ENCODE measurements at places on chromosomes 2 and 18. TPM values are rescaled to one million over a fixed set of nuclear protein-coding genes. Genes with fewer than 3 reads are reported as not detected.

DNA sequence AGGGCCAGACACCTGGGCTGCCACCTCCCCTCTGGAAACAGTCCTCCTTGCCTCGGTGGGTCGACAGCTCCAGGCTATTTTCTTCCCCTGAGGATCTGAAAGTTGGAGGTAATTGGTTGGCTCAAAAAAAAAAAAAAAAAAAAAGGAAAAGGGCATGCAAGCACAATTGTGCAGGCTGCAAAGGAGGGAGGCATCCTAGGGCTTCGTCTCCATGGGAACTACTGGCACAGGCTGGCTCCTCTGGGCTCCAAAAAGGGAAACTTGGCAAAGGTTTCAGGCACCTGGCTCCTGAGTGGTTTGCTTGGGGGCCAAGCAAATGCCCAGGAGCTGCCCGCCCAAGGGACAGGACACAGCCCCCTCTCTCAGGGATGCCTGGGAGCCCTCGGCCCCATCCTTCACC is 1.1 kb upstream of the KCNIP3 start:
- no peaks in the 10 kb centered on the region for H3K4me1 ChIP-seq
- no peaks in the 10 kb centered on the region for H3K36me3 ChIP-seq
- DNase-seq = no peak
- H3K27ac ChIP-seq = no peak overlapping the region

- H3K27me3 ChIP-seq = no peaks in the 10 kb centered on the region
- no peak overlapping the region for H3K4me3 ChIP-seq
- peaks cover 33% of the 10 kb centered on the region for H3K4me1 ChIP-seq
- H3K36me3 ChIP-seq = peaks cover 14% of the 10 kb centered on the region
- DNase-seq = no peak
- no peak overlapping the region for H3K27ac ChIP-seq
Measured at GRCh38 chr2:171407030-171407675, 26.6 kb downstream of the METTL8 start.

DNA sequence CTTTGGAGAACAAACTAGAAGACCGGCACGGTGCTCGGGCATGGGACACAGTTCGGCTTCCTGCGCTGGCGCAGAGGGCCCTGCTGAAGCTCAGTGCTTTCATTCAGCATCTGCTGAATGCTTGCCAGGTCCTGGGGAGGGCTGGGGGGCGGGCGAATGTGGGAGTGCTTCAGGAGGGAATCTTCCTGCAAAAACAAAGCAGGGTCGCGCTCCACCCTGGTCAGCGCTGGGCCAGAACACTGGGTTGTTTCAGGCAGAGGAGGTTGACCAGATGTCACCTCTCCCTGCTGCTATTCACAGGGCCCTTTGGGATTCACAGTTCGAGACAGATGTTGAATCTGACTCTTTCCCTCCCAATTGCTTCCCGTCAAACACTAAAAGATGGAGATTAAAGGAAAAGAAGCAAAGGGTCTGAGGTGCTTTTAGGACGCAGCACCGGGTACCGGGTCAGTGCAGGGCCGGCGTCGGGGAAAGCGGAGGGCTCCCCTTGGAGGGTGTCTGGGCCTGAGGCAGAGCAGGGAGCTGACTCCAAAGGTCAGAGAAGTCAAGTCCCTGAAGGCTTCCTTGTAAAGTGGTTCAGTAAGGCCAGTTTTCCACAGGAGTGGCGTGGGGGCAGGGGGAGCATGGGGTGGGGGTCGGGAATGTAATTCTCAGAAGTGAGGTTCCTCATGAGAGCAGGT is 82.1 kb upstream of the PXDN start:
- H3K4me1 ChIP-seq = no peaks in the 10 kb centered on the region
- no peak overlapping the region for H3K27ac ChIP-seq
- H3K36me3 ChIP-seq = no peaks in the 10 kb centered on the region
- H3K27me3 ChIP-seq = no peaks in the 10 kb centered on the region
- H3K4me3 ChIP-seq = no peak overlapping the region
- DNase-seq = no peak

DNA sequence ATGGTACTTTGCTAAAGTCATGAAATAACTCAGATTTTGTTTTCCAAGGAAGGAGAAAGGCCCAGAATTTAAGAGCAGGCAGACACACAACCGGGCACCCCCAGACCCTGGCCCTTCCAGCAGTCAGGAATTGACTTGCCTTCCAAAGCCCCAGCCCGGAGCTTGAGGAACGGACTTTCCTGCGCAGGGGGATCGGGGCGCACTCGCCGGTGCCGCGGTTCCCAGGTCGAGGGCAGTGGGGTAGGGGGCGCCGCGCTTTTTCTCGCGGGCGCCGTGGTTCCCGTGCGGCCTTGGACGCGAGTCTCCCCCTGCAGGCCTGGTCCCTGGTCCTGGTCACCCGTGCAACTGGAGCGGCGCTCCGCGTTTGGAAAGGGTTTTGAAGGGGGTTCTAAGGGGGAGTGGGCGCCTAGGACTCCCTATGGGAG is 1.2 kb downstream of the ZNF236 start:
- peak overlapping the region; percentile 79 for H3K27ac ChIP-seq
- H3K4me1 ChIP-seq = peaks cover 49% of the 10 kb centered on the region
- peak overlapping the region; percentile 83 for H3K4me3 ChIP-seq
- no peak for DNase-seq
- H3K27me3 ChIP-seq = no peaks in the 10 kb centered on the region
- peaks cover 9% of the 10 kb centered on the region for H3K36me3 ChIP-seq

GRCh38 chr2:113148606-113149552 is 21.5 kb downstream of the IL1RN start:
- no peaks in the 10 kb centered on the region for H3K27me3 ChIP-seq
- H3K36me3 ChIP-seq = no peaks in the 10 kb centered on the region
- H3K4me3 ChIP-seq = no peak overlapping the region
- no peak overlapping the region for H3K27ac ChIP-seq

- H3K36me3 ChIP-seq = no peaks in the 10 kb centered on the region
- DNase-seq = no peak
- no peak overlapping the region for H3K4me3 ChIP-seq
- H3K27me3 ChIP-seq = peaks cover 2% of the 10 kb centered on the region
- H3K4me1 ChIP-seq = peaks cover 5% of the 10 kb centered on the region
Measured at GRCh38 chr18:10015941-10016819, 102.4 kb downstream of the VAPA start.

DNA sequence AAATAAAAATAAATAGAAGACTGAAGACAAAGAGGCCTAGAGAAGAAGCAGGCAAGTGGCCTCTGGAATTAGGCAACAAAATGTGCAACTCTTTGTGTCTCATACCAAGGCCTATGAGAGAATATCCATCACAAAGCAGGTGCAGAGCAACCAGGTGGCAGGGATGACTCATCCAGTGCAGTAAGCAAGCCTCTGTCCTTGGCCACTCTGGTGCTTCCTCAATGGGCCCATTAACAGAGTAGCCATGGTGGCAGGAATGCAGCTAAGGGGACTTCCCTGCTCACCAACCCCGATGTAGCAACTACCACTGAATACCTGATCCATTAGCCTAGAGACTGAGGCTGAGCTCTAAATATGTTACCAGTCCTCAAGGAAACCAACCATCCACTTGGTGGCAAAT is 11.0 kb upstream of the EPG5 start:
- H3K27me3 ChIP-seq = no peaks in the 10 kb centered on the region
- H3K36me3 ChIP-seq = no peaks in the 10 kb centered on the region
- H3K4me3 ChIP-seq = no peak overlapping the region
- H3K27ac ChIP-seq = no peak overlapping the region

- no peak for DNase-seq
- H3K27ac ChIP-seq = no peak overlapping the region
- no peak overlapping the region for H3K4me3 ChIP-seq
- no peaks in the 10 kb centered on the region for H3K27me3 ChIP-seq
- H3K36me3 ChIP-seq = peaks cover 36% of the 10 kb centered on the region
- peaks cover 15% of the 10 kb centered on the region for H3K4me1 ChIP-seq
Measured at GRCh38 chr18:24095976-24096375, 42.9 kb upstream of the CABYR start.

- H3K36me3 ChIP-seq = no peaks in the 10 kb centered on the region
- peaks cover 8% of the 10 kb centered on the region for H3K4me1 ChIP-seq
- no peak overlapping the region for H3K4me3 ChIP-seq
- H3K27me3 ChIP-seq = no peaks in the 10 kb centered on the region
- no peak overlapping the region for H3K27ac ChIP-seq
- no peak for DNase-seq
Measured at GRCh38 chr2:208103616-208104015, 20.7 kb downstream of the CRYGD start.

DNA sequence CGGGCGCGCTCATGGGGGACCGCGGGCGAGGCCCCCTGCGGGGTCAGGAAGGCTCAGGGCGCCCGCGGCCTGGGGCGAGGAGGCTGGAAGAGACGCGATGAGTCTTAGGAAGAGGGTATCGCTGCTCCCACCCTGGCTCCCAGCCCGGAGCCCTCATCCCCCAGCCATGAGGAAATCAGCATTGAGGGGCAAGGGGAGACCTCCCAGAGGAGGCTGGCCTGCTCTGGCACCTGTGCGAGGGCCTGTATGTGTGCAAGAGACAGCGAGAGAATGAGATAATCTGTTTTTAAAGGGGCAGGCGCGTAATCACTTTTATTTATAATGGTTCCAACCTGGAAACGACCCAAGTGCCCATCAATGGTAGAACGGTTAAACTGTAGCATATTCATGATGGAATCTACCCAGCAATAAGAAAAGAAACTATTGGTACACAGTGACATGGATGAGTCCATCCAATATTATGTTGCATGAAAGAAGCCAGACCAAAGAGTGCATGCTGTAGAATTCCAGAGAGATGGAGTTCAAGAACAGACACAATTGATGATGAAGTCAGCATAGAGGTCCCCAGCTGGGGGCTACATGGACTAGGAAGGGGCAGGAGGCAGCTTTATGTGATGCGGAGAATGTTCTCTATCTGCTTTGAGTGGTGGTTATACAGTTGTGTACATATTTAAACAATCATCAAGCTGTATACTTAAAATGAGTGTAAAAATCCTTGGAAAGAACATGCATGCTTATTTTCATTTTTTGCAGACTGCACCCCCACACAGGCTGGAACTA is 14.4 kb downstream of the FBXO41 start:
- peaks cover 13% of the 10 kb centered on the region for H3K4me1 ChIP-seq
- peaks cover 7% of the 10 kb centered on the region for H3K36me3 ChIP-seq
- no peaks in the 10 kb centered on the region for H3K27me3 ChIP-seq
- peak overlapping the region; percentile 45 for H3K4me3 ChIP-seq

GRCh38 chr2:12931186-12931844 is 214.6 kb downstream of the TRIB2 start:
- H3K27me3 ChIP-seq = peaks cover 2% of the 10 kb centered on the region
- DNase-seq = no peak
- H3K27ac ChIP-seq = no peak overlapping the region

GRCh38 chr18:51867767-51868166 is 472.2 kb upstream of the DCC start:
- H3K4me1 ChIP-seq = no peaks in the 10 kb centered on the region
- H3K27me3 ChIP-seq = no peaks in the 10 kb centered on the region
- no peak overlapping the region for H3K27ac ChIP-seq
- H3K4me3 ChIP-seq = no peak overlapping the region
- peak; percentile 22 for DNase-seq

DNA sequence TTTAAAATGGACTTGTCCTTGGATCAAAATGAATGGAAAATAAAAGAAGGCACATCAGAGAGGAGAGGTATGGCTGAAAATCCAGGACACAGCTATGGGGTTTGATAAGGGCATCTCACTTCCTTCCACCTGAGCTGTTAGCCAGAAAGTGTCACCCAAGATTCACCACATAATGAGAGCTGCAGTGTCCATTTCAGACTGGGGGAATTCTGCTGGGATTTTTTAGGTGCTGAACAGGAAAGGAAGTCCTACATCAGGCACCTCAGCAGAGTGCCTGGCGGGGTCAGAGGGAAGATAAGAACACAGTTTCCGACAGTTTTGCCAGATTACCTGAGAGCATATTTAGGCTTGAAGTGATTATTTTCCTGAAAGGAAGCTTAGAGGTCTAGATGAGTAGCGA is 187.6 kb upstream of the HNMT start:
- H3K36me3 ChIP-seq = no peaks in the 10 kb centered on the region
- H3K27me3 ChIP-seq = no peaks in the 10 kb centered on the region
- no peak overlapping the region for H3K27ac ChIP-seq
- no peaks in the 10 kb centered on the region for H3K4me1 ChIP-seq
- no peak overlapping the region for H3K4me3 ChIP-seq

Gene NBAS
- 46.4 TPM for total RNA-seq

Gene CFAP221
- not detected for total RNA-seq

Gene CDKL4
- not detected for total RNA-seq

Gene ARHGAP28
- total RNA-seq = not detected

Gene SPP2
- not detected for total RNA-seq

Gene DYSF
- 0.07 TPM for total RNA-seq

Gene DNAH6
- total RNA-seq = 0.07 TPM

Gene FAM228A
- total RNA-seq = not detected

Gene DAW1
- not detected for total RNA-seq
